ENCODE measurements at places on chromosomes 4 and X.

DNA sequence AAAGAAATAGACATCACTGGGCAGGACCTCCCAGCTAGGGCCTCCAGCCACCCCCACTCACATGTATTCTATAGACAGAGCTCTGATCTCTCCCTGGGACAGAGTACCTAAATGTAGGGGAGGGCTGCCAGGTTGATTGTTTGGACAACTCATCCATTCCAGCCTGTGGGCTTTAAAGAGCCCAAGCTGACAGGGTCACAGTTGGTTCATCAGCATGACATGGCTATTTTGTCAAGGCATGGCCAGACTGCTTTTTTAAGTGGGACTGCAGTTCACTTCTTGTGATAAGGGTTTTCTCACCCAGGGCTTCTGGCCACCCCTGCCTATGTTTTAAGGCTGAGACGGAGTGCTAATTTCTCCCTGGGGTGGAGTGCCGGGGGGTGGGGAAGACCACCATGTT, 63.3 kb downstream of the KLHL4 start:
- DNase-seq = no peak

DNA sequence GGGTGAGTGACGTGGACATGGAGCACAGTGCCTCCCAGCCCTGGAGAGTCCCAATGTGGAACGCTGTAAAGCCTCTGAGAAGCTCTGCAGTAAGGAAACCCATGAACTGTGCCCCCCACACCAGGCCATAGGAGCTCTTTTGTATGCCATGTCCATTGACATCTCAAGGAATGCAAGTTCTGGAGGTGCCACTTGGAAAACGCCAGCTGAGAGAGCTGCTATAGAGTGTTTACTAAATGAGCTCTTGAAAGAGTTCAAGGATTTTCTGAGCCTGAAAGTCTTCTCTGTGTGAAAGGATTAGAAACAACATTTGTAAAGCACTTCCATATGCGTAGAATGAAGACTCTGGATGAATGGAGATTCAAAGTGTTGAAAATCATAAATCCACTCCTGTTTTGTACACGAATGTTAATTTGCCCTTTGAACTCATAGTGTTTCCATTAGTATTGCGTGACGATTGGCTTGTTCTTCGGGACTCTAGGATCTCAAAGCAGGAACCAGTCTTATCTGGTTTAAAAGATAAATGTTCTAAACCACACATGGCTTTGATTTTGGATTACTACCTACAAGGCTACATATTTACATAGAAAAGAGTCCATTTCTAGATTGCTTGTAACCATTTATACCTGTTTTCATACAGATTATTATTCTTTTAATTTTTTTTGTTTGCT, 41.8 kb upstream of the STOX2 start:
- DNase-seq = no peak

DNA sequence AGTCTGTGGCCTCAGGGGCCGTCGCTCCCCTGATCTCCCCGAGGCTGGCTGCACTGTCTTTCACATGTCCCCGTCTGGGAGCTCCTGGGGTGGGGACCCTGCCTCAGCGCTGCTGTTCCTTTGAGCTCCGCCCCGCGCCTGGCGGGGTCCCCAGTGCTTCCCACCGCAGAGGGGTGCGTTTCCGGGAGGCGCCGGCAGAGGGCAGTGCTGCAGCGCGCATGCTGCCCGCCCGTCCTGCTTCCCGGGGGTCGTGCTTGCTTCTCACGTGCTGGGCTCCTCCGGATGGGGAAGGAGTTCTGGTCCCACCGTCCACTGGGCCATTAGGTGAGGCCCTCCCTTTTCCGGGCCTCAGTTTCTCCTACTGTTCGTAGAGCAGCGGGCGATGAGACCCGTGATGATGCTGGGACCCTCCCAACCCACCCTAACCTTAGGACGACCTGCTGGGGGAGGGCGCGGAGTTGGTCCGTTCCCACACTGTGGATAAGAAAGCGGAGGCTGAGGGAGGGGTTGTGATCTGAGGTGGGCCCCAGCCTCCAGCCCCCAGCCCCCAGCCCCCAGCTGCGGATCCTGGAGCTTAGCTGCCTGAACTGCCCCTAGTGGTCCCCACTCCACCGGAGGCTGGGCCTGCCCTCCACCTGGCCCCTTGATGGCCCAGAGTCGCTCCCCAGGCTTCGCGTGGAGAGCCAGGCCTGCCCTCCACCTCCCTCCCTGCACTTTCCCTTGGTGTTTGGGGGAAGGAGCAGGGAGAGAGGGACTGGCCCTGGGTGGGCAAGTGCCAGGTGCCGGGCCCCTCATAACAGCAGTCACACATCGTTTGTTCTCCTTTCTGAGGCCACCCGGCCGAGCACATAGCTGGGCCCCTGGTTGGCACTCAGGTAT, 15.3 kb downstream of the CPZ start:
- peak; percentile 17 for DNase-seq

DNA sequence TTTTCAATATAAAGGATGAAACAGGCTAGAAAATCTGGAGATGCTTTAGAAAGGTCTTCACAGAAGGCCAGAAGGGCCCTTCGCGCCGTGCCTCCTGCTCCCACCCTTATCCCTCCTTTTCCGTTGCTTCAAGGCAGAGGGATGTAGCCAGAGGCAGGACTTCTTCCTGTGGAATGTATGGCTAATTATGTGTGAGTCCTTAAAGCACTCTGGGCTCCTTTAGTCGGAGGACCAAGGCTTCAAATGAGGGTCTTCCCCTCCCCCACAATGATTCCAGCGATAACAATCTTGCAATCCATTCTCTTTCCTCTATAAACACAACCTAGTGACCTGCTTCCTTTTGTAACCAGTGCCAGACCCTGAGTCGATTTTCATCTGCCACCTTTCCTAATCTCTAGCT, 103.5 kb downstream of the GPC3 start:
- no peak for DNase-seq

DNA sequence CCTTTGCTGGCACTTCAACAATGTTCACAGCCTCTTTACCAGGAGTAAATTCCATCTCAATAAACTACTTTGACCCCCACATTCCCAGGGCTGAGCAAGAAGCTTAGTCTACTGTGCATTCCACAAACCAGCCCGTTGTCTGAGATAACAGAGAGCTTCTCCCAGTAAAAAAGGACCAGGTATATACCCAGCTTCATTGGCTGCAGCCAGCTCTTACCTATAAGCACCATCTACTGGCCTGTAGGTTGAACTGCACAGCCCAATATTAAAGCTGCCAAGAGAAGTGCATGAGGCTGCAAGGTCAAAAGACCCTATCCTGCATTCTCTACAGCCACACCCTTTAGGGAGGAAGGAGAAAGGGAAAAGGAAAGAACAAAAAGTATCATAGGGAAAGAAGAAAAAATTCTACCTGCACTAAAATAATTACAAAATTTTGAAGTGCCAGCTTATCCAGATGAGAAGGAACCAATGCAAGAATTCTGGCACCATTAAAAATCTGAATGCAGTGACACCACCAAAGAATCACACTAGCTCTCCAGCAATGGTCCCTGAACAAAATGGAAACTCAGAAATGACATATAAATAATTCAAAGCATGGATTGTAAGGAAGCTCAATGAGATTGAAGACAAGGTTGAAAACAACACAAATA, 45.7 kb upstream of the INTU start:
- DNase-seq = peak; percentile 39

DNA sequence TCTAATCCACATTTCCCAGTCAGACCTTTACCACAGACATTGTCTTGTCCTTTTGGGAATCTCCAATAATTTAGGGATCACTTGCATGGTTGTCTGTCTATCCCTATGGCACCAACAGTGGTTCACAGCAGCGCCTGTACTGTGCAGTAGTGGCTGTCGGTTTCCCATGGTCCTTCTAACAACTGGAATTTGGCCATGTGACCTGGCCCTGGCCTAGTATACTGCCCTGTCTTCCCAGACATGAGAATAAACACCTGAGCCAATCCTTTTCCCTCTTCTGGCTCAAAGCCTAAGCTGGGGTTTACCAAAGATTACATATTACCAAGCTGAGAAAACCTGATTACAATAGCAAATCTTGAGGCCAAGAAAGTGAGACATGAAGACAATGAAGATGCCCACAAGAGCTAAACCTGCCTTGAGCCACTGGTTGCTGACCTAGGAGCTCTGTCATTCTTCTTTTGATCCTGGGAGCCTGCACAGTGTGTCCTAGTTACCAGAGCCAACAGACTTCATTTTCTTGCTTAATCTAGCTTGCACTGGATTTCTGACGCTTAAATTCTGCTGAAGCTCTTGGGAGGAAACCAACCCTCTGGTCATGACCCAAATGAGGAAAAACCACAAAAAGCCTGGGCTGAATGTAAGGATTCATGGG, 92.1 kb downstream of the SCD5 start:
- no peak for DNase-seq

DNA sequence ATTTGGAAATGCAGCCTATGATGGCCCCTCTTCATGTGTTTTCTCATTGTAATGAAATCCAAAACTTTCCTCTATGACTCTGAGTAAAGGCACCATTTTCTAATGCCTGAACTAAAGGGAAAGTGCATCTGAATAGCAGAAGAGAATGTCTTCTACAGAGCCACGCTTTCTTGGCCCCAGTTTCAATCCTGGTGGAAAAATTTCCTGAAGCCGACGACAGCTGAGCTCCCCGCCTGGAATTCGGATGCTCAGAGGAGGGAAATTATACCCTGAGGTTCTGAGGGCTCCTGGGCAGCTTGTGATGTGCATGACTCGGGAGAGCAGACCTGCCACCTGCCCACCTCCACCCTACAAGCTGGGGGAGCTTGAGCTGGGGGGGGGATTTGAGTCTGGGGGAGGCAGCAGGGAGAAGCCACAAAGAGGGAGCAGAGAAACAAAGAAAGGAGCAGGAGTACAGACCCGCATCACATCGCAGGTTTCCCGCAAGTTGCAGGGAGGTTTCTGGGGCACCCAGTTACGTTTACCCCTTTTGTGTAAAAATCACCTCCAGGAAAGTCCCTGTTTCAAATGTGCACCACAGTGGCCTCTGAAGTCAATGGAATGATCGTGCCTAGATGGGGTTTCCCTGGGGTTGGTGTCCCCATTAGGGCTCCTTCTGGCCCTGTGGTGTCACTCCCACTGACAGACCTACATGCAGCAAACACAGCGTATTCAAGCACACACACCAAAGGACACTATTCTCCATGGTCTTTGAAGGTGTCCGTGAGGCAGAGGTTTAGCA, 145.6 kb upstream of the RBPJ start:
- DNase-seq = no peak

- no peak for DNase-seq
These were observed 32.3 kb downstream of the MED28 start for GRCh38 chr4:17646693-17647092.

- no peak for DNase-seq
These were observed 23.3 kb upstream of the TMEM255A start for GRCh38 chrX:120334603-120335002.

DNA sequence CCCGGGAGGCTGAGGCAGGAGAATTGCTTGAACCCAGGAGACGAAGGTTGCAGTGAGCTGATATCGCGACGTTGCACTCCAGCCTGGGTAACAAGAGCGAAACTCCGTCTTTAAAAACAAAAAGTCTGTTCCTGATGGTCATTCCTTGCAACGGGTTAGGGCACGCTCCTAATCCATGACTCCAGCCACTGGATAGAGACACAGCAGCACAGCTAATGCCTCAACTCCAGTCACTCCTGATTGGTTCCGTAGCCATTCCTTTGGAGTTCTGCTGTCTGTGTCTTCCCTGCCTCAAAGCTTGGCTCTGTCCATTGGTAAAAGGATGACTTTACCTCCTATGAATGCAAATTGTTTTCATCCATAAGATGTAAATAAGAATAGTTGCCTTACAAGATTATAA, 44.3 kb upstream of the FAM9A start:
- DNase-seq = peak; percentile 31

DNA sequence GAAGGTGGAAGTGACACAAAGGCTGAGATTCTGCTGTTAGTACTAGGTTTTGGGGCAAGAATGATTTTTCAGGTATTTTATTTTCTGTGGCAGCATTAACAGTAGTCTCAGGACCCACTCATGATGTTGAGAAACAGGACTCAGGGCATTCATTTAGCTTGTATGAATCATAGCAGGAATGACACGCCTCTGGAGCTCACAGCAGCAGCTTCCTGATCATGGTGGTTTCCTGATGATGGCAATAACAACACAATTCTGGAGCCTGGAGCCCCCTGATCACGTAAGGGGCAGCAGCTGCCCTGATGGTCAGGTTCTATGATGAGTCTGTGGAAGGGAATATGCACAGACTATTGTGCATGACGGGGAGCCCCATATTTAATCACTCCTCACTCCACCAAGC, 47.0 kb downstream of the TASL start:
- no peak for DNase-seq

DNA sequence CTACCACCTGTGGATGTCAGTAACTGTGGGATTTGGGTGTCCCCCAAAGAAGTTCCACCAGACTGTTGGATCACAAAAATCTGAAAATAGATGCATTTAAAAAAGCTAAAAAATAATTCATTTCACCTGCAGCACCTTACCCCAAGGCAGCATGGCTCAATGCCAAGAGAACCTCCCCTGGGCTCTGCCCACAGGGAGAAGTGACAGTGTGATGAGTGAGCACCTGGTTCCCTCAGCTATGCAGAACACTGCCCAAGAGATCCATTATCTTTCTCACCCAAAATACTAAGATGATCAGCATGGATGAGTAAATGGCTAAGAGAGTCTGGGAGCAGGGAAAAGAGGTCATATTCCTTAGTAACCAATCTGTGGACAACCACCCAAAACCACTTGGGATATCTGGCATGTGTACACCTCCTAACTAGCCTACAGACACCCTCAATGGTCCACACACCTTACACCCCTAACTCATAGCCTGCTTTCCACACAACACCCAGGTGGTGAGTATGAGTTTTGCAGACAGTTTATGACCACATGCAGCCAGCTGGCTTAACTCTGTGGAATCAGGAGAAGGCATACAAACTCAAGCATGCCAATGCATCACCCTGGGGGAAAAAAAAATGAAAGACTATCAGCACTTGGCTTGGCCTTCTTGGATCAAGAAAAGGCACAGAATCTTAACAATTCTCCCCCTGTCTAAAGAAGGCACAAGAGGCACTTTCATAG, 416.5 kb upstream of the SMIM31 start:
- DNase-seq = peak; percentile 28

DNA sequence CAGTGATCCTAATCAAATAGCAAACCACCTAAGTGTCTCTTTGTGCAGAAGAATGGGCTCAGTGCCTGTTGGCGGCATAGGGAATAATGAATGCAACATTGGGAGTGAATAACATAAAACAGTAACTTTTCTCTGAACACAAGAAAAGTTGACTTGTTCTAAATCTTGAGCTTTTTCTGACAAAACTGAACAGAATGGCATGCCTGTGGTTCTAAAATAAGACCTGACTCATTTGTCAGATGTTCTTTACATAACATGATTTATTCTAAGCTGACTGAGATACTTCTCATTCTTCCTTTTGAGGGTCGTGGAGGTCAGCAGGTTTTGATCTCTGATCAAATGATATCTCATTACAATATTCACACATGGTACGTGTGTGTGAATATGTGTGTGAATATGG, 165.4 kb upstream of the WDR1 start:
- no peak for DNase-seq

DNA sequence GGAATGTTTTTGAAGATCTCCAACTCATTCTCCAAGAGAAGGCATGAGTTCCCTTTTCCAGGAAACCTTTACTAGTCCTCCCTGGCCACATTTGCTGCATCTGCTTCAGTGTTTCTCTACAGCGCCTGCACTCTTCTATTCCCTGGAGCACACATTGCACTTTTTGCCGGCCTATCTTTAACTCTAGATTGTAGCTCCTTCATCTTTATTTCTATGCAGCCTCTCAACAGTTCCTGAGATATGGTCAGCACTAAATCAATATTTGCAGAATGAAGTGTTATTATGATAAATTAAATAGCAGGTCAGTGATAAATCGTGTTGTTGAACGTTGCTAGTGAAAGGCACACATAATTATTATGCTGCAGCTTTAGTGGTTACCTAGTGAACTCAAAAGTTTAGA, 88.3 kb downstream of the VCX3A start:
- no peak for DNase-seq

- peak; percentile 29 for DNase-seq
These were observed 287.2 kb downstream of the OPHN1 start for GRCh38 chrX:68146054-68146453.

- DNase-seq = no peak
These were observed 17.5 kb downstream of the SLC16A2 start for GRCh38 chrX:74438764-74439163.
